ENCODE measurements at places on chromosomes 3 and 15.

- DNase-seq, result no peak
These were observed 88.6 kb downstream of the SLCO3A1 start for GRCh38 chr15:91941871-91942658.

DNA sequence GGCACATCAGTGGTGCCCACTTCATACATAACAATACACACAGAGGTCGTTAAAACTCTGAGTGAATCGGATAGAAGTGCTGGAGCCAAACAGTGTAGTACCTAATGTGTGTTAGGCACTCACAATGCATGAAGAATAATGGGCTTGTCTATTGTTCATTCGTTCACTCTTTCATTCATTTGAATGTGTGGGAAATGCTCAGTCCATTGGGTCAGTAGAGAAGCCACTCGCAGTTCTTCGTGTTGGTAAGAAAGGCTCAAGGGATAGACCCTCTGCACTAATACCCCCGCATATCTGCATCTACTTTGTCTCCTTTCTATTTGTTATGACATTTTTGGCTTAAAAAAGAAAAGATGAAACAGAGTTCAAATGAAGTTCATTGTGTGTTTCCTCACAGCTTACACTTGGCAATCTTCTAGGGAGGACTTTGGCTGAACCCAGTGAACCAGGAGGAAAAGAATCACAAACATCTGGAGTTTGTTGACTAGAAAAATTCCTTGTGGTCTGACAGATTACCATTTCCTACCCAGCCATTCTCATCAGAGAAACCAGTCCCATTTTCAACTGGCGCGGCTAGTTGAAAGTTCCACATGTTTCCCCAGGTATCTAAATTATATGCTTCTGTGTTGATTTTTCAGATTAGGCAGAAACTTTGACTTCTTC, 32.8 kb upstream of the MFSD1 start:
- no peak for DNase-seq

DNA sequence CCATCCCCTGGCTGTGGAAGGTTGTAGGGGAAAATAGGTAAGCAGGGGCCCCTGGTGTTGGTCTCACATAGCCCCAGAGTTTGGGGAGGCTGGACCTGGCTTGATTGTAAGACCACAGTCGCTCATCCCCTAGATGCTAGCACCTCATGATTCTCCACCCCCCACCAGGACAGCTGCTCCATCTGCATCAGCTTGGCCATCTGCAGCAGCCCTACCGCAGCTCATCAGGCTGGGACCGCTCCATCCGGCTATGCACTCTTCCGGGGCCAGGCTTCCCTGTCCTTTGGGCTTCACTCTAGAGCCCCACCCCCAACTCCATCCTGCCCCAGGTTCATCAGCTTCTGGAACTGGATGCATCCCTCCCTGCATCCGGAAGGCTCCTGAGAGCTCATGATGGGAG, 12.6 kb downstream of the SCN5A start:
- DNase-seq, result no peak

DNA sequence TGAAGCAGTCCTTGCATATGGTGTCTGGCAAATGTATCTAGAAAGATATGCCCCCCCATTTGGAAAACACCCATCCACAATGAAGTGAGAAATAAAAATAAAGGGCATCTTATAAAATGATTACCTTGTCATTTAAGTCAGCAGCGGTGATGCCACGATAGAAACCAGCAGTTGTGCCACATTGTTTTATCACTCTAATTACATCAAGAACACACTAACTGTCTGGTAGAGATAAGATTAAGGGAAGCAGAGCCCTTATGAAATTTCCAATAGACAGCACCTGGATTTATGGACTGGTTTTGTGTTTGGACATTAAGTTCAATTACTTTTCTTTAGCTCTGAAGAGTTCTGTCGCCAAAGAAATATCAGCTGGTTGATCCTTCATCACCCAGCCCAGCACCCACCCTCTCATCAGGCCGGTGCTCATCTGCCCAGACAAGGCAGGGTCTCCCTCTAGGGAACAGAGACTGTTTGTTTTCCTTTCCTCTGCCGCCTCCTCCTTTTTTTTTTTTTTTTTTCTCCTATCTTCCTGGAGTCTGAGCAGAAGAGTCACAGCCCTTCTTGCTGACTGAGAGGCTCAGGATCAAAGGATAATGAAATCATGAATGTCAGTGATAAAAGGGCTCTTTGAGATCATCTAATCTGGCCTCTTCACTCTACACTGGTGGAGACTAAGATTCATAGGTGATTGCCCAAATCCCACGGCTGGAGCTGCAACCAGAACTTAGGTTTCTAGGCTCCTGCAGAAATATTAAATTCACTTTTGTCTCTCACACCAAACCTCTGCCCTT, 464.1 kb downstream of the NTRK3 start:
- DNase-seq, result no peak

GRCh38 chr3:106945435-106945834, 431.8 kb upstream of the CCDC54 start:
- no peak for DNase-seq

GRCh38 chr3:130811557-130811956, 64.9 kb upstream of the PIK3R4 start:
- DNase-seq, result no peak

- no peak for DNase-seq
These were observed 37.2 kb downstream of the DPH3 start for GRCh38 chr3:16227566-16227965.

GRCh38 chr3:142817356-142817755, 71.5 kb downstream of the PCOLCE2 start:
- no peak for DNase-seq

Data from activated CD4-positive, alpha-beta T cell treated with anti-CD3 and anti-CD28 coated beads, Interleukin-10, Interleukin-2, amounts not matched to agents 100 ng/mL and 50 ng/mL, durations not matched to agents 16 hours and 8 hours (primary cell).